ENCODE measurements at places on chromosomes 6 and 20.

- no peak for DNase-seq
Measured at GRCh38 chr20:37366743-37367142, 20.8 kb downstream of the SRC start.

DNA sequence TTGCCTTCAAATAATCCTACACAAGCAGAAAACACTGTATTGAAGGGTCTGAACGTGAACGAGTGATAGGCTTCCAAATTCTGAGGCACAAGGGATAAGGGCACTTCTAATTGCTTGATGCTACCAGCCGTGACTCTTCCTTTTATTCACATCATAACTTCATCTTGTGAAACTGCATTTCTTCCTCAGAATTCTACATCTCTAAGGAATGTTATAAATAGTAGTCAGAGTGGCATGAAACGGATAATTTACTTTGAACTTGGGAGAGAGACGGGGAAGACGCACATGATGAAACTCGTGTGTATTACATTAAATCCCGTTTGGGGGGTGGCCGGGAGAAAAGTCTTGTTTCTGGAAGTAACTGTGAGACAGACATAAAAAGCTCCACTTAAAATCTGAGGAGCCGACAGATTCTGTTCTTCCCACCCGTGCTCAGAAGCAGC lies 754 bp downstream of the HDDC2 start:
- no peak for DNase-seq

DNA sequence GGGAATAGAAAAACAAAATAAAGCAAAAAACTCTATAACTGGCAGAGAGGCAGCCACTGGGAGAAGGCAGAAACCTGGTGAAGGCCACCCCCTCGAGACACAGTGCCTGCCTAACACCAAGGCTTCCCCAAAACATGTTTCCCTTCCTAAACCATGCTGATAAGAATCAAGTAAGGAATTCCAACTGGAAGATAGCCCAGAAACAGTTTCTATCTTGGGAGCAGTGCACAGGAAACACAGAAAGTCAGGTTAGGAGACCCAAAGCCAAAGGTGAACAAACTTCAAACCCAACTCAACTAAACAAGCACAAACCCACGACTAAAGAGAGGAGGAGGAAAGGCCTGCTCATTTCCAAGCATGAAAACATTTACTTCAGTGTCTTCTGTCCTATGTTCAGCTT lies 433.7 kb upstream of the RGS17 start:
- DNase-seq: no peak

GRCh38 chr20:61514018-61514365 lies 261.9 kb downstream of the CDH4 start:
- no peak for DNase-seq

- DNase-seq: no peak
Measured at GRCh38 chr20:2151858-2152281, 50.2 kb downstream of the STK35 start.

GRCh38 chr20:52748285-52748932 lies 223.7 kb upstream of the TSHZ2 start:
- no peak for DNase-seq

DNA sequence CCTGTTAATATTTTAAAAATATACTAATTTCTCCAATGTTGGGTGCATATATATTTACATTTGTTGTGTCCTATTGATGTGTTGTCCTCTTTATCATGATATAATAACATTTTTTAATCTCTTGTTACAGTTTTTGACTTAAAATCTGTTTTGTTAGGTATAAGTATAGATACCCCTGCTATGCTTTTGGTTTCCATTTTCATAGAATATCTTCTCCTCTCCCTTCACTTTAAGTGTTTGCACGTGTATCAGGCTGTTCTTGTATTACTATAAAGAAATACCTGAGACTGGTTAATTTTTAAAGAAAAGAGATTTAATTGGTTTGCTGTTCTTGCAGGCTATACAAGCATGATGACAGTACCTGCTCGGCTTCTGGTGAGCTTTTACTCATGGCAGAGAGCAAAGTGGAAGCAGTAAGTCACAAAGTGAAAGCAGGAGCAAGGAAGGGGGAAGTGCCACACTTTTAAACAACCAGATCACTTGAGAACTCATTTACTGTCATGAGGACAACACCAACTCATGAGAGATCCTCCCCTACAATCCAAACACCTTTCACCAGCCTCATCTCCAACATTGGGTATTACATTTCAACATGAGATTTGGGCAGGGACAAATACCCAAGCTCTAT lies 340.5 kb upstream of the SYNCRIP start:
- DNase-seq: no peak

DNA sequence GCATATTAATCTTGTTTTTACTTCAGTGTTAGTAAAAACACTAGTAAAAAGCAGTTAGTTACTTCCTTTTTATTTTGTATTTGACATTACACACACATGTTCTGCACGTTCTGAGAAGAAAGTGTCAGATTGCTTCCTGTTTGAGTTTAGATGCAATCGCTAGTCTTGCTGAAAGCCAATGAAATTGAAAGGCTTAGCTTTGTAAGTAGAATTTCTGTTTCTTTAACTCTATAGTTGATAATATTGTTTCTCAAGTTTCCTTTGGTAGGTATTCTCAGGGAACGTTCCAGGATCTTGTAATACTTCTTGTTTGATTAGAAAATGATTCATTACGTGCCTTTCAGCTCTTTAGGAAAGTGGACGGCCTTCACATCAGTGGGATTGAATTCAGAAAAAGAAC lies 55.0 kb downstream of the CDKAL1 start:
- DNase-seq: no peak

GRCh38 chr6:130744576-130745366 lies 82.4 kb upstream of the SMLR1 start:
- DNase-seq: no peak

DNA sequence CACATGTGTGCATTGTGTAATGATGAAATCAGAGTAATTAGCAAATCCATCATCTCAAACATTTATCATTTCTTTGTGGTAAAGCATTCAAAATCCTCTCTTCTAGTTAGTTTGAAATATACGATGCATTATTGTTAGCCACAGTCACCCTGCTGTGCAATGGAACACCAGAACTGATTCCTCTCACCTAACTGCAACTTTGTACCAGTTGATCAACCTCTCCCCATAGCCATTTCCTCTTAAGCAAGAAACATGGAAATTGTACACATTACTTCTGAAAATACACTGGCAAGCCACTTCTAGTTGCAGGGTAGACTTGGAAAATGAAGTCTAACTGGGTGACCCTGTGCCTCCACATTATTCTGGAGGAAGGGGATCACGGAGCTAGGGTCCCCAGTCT lies 58.1 kb upstream of the ESR1 start:
- no peak for DNase-seq

- DNase-seq: no peak
Measured at GRCh38 chr20:18288749-18289267, 481 bp downstream of the ZNF133 start.

GRCh38 chr6:25971187-25971821 lies 8.7 kb downstream of the TRIM38 start:
- DNase-seq: no peak

DNA sequence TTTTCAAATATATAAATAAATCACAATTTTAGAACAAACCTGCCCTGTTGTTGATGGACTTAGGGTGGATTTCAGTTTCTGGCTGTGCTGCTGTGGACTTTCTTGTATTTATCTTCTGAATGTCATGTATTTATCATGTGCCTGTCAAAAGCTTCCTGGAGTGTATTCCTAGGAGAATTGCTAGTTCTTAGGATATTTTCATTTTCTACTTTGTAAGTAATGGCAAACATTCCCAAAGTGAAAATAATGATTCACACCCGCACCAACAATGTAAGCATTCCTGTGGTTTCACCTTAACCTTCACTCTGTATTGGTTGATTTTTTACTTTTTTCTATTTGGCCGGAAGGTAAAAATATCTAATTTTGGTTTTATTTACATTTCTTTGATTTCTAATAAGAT lies 387.8 kb downstream of the SMOC2 start:
- no peak for DNase-seq

GRCh38 chr20:750801-751200 lies 17.5 kb downstream of the SLC52A3 start:
- DNase-seq: no peak

GRCh38 chr6:38404900-38405556 lies 234.7 kb downstream of the BTBD9 start:
- no peak for DNase-seq

- no peak for DNase-seq
Measured at GRCh38 chr6:38686270-38687042, 16.5 kb downstream of the GLO1 start.

- DNase-seq: no peak
Measured at GRCh38 chr6:80728830-80729229, 622.4 kb downstream of the BCKDHB start.

DNA sequence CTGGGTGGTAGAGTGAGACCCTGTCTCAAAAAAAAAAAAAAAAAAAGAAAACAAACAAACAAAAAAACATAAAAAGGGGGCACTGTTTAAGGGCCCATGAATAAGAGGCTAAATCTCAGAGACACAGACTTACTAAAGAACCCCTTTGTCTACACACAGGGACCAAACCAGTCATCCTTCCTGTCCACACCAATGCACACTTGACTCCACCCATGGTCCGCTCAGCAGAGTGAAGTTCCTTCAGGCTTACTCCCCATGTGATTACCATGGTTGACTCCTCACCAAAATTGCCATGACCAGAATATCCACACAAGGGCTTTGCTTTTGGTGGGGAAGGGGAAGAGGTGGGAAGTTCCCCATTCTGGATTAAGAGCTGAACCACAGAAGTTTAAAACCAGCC lies 19.4 kb upstream of the REPS1 start:
- no peak for DNase-seq

DNA sequence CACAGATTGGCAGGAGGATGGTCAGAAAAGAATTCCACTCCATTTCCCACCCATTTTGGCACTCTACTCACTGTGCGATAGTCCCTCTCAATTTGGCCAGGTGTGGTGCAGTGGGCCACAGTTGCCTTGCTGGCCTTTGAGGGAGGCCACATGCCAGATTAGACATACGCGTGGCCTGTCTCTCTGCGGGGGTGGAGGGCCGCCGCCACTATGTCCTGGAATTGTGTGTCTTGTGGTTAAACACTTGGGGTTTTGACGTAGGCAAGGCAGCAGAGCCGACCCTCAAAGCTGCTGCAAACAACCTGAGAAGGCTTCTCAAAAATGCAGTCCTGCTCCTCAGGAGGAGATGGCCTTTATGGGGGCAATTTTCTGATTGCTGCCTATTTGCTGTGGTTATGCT lies 4.9 kb upstream of the DAAM2 start:
- no peak for DNase-seq

GRCh38 chr6:106470316-106470715 lies 109.8 kb downstream of the CRYBG1 start:
- no peak for DNase-seq

DNA sequence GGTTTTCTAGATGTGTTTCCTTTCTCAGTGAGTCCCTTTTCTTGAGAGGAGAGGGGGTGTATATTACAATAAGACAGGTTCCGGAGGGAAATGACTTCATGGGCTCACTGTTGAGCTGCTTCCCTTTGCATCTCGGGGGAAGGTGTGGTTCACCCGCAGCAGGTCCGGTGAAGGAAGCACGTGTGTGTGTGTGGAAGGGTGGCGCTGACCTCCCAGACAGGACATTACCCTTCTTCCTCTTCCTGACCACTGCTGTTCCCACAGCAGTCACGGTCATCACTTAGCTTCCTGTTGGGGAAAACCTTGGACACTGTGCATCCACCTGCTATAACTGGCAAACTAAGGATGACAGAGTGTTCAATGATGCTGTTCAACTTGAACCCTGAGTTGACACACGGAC lies 83.6 kb downstream of the PLEKHG1 start:
- DNase-seq: no peak

DNA sequence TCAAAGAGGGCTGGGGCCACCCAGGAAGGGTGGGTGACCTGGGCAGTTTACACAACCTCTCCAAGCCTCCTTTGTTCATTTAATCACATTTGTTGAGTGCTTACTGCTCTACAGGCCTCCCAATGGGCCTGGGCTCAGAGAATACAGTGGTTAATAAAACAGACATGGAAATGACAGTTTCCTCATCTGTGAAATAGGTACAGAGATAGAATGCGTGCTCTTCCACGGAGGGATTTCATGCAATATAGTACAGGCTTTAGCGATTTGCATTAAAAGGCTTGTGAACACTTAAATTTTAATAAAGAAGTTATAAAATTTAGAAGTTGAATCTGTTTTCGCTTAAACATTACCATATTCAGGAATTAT lies 802 bp upstream of the FERMT1 start:
- DNase-seq: no peak

DNA sequence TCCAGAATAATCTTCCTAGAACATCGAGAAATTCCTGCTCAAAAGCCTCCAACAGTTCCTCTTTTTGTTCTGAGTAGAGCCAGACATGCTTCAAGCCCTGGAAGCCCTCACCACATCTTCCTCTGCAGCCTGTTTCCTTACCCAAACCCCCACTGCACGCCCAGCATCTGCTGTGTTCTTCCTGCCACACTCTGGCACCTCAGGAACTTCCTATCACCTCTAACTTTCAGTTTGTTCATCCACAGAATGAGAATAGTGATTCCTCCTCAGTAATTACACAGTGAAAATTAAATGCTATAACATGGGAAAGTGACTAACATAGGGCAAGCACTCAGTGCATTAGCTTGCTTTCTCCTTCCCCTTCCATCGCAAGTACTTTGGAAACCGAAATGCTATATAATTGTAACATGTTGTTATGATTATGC lies 26.3 kb downstream of the C6orf89 start:
- DNase-seq: no peak

- DNase-seq: no peak
Measured at GRCh38 chr6:30481211-30481964, 7.9 kb upstream of the HLA-E start.

GRCh38 chr6:36493319-36493718 lies 50.5 kb downstream of the KCTD20 start:
- DNase-seq: no peak

DNA sequence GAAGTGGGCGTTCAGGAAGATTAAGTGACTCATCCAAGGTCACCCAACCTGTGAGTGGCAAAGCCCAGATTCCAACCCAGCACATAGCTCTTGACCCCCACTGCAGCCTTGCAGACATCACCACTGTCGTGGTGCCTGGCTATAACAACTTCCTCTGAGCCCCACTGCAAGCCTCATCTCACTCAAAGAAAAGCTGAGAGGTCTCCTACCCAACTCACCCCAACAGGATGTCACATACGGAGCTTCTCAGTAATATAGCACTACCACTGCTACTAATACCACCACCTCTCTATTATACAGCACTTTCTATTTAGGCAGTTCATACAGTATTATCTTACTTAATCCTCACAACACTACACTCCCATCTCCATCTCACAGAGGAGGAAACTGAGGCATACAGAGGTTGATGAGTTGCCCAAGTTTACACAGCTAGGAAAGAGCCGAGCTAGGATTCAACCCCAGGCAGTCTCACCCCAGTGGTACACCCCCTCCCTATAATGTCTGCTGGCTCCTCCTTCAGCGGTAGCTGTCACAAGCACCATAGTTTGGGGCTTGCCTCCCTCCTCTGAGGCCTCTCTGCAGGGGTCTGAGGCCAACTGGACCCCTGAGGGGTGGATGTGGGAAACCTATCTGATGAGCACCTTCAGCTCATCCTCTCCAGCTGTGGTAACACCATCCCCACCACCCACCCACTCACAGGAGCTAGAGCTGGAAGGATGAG lies 19.5 kb downstream of the TFEB start:
- DNase-seq: no peak

GRCh38 chr6:31918069-31918720 lies 9.3 kb upstream of the C2 start:
- DNase-seq: no peak
